ENCODE measurements at places on chromosomes 11 and 22. TPM values are rescaled to one million over a fixed set of nuclear protein-coding genes. Genes with fewer than 3 reads are reported as not detected.

DNA sequence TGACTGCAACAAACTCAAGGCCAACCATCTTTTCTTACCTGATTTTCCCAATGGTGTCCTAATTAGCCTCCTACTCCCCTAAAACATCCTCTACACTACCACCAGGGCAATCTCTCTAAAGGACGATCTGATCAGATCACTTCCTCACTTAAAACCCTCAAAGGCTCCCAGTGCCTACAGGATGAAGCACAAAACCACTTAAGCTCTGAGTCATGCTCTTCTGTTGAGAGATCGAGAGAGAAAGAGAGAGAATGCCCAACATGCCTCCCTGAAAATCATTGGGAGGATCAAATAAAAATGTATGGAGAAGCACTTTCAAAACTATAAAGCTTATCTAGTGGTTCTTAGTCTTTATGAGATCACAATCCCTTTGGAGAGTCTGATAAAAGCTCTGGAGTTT is 171.1 kb downstream of the CADM1 start:
- H3K27ac ChIP-seq, result no peak overlapping the region
- no peak for DNase-seq
- no peaks in the 10 kb centered on the region for H3K27me3 ChIP-seq
- no peak overlapping the region for H3K4me3 ChIP-seq
- H3K4me1 ChIP-seq, result no peaks in the 10 kb centered on the region

GRCh38 chr11:65207918-65208784 is 26.4 kb downstream of the CAPN1 start:
- no peak overlapping the region for H3K4me3 ChIP-seq
- H3K4me1 ChIP-seq, result peaks cover 2% of the 10 kb centered on the region
- H3K27ac ChIP-seq, result no peak overlapping the region
- no peaks in the 10 kb centered on the region for H3K27me3 ChIP-seq
- DNase-seq, result no peak

DNA sequence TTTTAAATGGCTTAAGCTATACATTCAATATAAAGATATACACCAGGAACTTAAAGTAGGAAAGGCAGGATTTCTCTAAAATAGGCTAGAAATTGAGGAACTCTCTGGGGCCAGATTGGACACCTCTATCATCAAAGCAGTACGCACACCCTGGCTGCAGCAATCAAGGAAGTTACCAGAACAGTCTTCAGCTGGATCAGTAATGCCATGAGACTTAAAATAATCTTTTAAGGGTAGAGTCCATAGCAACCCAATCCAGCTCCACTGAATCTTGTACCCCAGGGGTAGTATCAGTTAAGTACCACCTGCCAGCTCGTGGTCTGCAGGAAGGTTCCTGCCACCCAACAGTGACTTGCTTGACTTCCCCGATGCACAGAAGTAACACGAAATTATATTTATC is 3.0 kb downstream of the RDX start:
- H3K27me3 ChIP-seq, result no peaks in the 10 kb centered on the region
- H3K27ac ChIP-seq, result no peak overlapping the region
- no peak for DNase-seq

GRCh38 chr11:10487002-10487647 is 32.1 kb downstream of the AMPD3 start:
- H3K4me1 ChIP-seq, result peaks cover 4% of the 10 kb centered on the region
- H3K4me3 ChIP-seq, result no peak overlapping the region
- H3K27me3 ChIP-seq, result no peaks in the 10 kb centered on the region
- no peak overlapping the region for H3K27ac ChIP-seq

KREMEN1 gene
- total RNA-seq, result 13.8 TPM

SCN4B gene
- total RNA-seq, result not detected

All from stomach (tissue), 19 donors.